ENCODE measurements at places on chromosomes 6 and 20.

GRCh38 chr6:2725999-2726567 lies 24.6 kb downstream of the MYLK4 start:
- DNase-seq, result peak; percentile 60

- DNase-seq, result no peak
These were observed 203.0 kb downstream of the DHX35 start for GRCh38 chr20:39165099-39165498.

- peak; percentile 29 for DNase-seq
These were observed 10.6 kb downstream of the ARMH2 start for GRCh38 chr6:24788031-24788665.

DNA sequence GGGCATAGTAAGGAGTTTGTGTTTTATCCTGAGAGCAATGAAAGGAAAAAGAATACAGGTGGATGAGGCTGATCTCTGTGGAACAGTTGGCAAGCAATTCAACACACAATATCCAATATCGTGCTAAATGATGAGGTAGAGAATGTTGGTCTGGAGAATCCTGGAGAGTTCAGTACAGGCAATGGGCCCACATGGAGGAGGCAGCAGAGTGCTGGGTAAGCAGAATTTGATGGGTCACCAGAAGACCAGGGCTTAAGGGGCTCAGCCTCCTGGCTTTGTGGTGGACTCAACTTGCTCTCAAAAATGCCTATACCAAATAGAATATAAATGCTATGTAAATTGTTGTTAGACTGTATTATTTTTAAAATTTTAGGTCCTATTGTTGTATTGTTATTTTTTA lies 271.5 kb upstream of the JARID2 start:
- DNase-seq, result no peak

DNA sequence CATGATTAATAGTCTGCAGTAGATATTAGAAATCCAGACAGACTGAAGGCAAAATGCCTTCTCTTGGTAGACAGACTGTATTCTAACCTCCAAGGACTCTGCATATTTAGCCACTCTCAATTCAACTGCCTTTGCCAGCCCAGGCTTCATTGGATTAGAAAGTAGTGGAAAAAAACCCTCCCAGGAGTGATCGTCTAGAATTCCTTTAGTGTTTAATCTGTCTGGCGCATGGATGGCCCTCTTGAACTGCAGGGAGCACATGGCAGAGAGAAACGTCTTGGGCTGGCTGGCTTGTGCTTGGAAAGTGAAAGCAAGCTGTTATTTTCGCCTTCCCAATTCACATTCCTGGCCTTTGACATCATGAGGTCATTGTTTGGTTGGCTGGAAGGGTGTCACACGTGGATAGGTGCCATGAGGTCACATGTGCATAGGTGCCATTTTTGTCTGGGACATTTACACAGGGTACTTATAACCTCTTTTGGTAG lies 30.9 kb upstream of the NEDD9 start:
- peak; percentile 85 for DNase-seq

DNA sequence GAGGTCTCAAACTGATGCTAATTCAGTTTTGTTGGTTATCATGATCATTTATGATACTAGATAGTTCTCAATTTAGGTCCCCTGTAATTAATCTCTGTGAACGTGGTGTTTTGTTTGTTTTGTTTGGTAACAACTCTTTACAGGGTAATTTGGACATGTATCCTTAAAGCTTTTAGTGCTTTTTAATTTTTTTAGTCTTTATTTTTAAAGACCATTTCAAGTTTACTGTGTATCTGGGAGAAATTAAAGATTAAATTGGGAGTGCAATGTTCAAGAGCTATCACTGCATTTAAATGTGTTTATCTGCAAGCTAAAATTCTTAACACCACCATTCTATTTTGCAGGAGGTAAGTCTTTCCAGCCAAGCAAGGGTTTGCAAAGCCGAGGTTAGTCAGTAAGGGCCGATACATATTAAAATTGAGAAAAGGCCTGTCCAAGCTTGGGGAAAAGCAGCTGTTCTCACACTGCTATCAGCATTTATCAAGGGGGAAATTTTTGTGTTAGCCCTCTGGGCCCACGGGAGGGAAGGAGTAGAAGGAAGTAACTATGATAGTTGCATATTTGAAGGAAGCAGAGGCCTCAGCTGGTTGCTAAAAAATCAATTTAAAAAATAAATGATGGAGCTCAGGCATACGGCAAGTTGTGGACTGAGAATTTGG lies 59.3 kb upstream of the ZNF217 start:
- DNase-seq, result no peak

DNA sequence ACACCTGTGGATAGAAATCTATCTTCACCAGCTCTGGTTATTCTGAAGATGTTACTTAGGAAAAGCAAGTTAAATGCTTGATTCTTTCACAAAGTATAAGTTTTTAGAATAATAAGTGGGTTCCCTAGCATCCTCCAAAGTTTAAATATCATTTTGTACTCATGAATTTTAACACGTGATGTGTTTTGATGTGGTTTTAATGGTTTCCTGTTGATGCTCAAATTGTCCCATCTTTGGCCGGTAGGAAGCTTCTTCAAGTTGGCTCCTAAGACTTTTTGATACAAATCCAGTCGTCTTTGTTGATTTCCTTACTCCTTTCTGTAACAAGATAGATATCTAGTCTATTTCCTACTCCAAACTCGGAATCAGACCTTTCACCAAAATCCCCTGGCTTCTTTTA lies 94.5 kb upstream of the STXBP5 start:
- DNase-seq, result no peak

DNA sequence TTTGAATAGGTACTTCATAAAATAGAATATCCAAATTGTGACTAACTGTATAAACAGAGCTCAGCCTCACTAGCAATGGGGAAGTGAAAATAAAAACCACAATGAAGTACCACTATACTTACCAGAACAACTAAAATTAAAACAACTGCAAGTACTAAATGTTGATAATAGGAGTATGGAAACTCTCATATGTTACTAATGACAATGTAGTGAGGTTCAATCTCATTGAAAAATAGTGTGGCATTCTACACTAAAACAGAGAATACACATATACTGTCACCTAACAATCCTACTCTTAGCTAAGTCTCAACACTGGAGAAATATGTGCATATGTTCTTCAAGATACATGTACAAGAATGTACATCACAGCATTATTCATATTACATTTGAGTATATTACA lies 132.0 kb upstream of the CARMIL1 start:
- no peak for DNase-seq

DNA sequence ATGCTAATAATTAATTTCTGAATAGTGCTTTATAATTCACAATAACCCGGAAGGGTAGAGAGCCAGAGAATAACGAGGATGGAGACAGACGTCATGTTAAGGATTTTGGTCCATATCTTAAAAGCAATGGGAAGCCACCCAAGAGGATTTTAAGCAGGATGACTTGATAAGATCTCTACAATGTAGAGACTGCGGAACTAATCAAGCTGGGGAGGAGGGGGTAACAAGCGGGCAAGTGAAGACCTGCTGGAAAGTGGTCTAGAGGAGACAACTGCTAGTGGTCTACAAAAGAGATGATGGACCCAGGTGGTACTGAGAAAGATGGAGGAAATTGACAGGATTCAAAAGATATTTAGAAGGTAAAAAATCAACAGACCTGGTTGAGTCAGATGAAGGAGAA lies 7.2 kb downstream of the ZBTB2 start:
- DNase-seq, result no peak

GRCh38 chr6:85344996-85345395 lies 104.9 kb upstream of the NT5E start:
- DNase-seq, result no peak

- peak; percentile 6 for DNase-seq
These were observed 175.5 kb downstream of the ATXN1 start for GRCh38 chr6:16585805-16586204.

- no peak for DNase-seq
These were observed 25.7 kb downstream of the OVOL2 start for GRCh38 chr20:18031888-18032509.

Measured in brain microvascular endothelial cell (primary cell).